ENCODE measurements at places on chromosomes 2 and 18.

DNA sequence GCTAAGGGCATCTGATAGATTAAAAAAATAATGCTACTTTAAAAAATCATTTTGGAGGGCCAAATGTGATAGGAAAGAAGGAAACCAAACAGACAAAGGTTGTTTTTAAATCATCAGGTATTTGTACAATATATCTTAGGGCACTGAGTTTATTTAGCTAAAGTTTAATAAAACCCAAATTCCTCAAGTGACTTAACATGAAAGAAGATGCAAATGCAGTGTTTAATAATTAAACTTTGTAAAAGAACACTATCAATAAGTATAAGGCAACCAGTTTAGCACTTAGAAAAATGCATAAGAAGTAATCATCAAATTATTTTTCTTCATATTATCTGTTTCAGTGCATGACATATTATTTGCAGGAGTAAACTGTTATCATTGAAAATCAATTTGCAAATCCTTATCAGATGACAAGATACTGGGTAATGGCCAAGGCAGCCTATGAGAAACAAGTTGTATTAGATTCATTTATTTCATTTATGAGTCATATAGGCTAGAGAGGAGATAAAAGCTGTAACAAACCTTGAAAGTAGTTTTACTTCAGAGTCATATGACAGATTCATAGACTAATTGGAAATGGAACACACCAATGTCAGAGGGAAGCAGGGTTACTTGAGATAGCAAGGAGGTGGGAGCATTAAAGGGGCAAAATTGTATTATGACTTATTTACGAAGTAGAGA is 165.5 kb downstream of the GCA start:
- no peak for DNase-seq

GRCh38 chr2:219739066-219739465 is 111.6 kb downstream of the SLC4A3 start:
- DNase-seq, result no peak

- no peak for DNase-seq
These were observed 396.6 kb downstream of the EIPR1 start for GRCh38 chr2:2981000-2981399.

- no peak for DNase-seq
These were observed 203.9 kb upstream of the ALPP start for GRCh38 chr2:232174662-232175061.

DNA sequence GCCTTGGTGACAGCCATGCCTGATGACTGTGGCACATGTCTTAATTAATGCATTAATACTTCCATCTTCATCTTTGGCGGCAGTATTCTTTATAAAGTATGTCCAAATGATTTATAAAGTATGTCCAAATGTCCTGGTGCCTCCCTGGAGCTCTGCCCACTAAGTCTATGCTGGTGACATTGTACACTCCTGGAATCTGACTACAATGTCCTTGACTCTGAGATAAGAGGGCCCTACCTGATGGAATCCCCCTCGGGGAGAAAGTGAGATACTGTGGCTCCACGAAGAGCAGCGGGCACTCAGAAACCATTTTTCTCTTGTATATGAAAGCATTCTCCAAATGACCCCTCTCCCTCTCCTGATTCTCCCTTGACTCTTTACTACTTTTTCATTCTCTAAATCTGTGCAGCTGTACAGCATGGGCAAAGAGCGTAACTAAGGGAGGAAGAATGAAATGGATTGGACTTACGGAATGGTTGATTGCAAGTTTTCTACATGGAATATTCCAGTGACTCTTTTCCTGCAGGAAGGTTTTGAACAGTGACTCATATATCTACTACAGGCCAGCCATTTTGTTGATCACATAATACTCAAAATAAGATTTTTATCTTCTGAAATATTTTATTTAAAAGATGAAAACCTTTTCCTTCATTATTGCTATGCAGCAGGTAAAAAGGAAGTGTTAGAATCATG is 17.3 kb downstream of the RAB12 start:
- no peak for DNase-seq
